ENCODE measurements at places on chromosomes 6 and 20. TPM values are rescaled to one million over a fixed set of nuclear protein-coding genes. Genes with fewer than 3 reads are reported as not detected.

The BEND6 gene
- total RNA-seq: not detected

- H3K27me3 ChIP-seq: peaks cover 46% of the 10 kb centered on the region
- H3K4me3 ChIP-seq: peak overlapping the region; percentile 51
- no peak for DNase-seq
- H3K27ac ChIP-seq: no peak overlapping the region
- peaks cover 8% of the 10 kb centered on the region for H3K4me1 ChIP-seq
These were observed 643 bp downstream of the CD24 start for GRCh38 chr6:106973836-106974335.

GRCh38 chr20:1856424-1856823 lies 38.8 kb upstream of the SIRPA start:
- no peaks in the 10 kb centered on the region for H3K36me3 ChIP-seq
- H3K4me3 ChIP-seq: no peak overlapping the region
- peaks cover 4% of the 10 kb centered on the region for H3K27me3 ChIP-seq
- no peaks in the 10 kb centered on the region for H3K4me1 ChIP-seq

- no peak overlapping the region for H3K27ac ChIP-seq
- H3K27me3 ChIP-seq: peaks cover 11% of the 10 kb centered on the region
- H3K4me1 ChIP-seq: no peaks in the 10 kb centered on the region
These were observed 6.9 kb downstream of the RSPO4 start for GRCh38 chr20:995170-995569.

DNA sequence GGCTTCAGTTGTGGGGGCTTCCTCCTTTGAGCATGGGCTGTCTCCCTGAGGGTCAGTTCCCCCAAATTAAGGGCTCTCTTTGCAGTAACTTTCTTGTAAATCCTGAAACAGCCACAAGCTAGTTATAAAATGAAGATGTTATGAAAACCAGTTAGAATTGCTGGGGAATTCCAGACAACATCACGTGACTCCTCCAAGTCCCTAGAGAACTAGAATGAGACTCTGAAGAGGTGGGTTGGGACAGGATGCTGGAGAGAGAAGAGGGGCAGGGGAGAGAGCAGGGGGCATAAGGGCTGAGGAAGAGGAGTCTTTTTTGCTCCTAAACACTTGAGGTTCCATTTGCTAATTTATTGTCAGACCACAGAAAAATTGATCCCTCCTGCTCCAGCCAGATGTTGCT lies 380.3 kb downstream of the DHX35 start:
- no peaks in the 10 kb centered on the region for H3K36me3 ChIP-seq
- no peak overlapping the region for H3K27ac ChIP-seq
- no peaks in the 10 kb centered on the region for H3K4me1 ChIP-seq
- no peak overlapping the region for H3K4me3 ChIP-seq
